ENCODE measurements at places on chromosomes 2 and 18.
A peak's percentile ranks its signal among the peaks of the same experiment; 100 is the strongest.

- DNase-seq = peak; percentile 13
These were observed 30.6 kb downstream of the SOWAHC start for GRCh38 chr2:109644571-109645275.

GRCh38 chr2:46490521-46491141 lies 11.3 kb downstream of the TMEM247 start:
- DNase-seq = no peak

GRCh38 chr2:218859556-218859987 lies at the start of gene WNT6:
TSS of gene WNT6 (plus strand) at chr2:218859805. CDS start at chr2:218860038, 233 bp downstream.
- no peak for DNase-seq

- no peak for DNase-seq
These were observed 512.5 kb downstream of the RNF144A start for GRCh38 chr2:7429733-7430132.

GRCh38 chr18:24543795-24544498 lies 83.5 kb downstream of the HRH4 start:
- peak; percentile 30 for DNase-seq

DNA sequence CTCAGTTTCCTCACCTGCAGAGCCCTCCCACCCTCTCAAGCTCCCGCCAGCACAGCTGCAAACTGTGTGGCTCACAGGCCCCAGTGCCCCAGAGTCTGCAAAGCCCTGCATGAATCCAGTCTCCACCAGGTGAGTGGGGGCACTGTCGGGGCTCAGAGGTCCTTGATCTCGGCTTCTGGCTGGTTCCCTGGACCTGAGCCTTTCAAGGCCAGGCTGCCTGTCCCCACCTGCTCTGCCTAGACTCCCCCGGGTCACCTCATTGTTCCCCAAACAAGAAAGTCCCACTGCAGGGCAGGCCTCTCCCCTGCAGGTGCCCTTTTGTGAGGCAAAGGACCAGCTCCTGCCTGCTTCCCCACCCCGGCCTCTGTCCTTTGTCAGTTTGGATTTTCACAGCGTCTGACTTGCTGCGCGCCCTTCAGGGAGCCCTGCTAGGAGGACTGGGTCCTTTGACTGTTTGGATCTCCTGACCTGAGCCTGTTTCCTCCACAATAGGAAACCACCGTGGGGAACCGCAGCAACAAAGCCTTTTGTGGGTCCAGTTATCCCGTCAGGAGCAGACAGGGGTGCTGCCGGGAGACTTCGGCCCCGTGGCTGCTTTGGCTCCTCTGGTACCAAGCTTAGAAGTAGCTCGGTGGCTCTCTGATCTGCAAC lies 200.5 kb upstream of the HDAC4 start:
- no peak for DNase-seq

DNA sequence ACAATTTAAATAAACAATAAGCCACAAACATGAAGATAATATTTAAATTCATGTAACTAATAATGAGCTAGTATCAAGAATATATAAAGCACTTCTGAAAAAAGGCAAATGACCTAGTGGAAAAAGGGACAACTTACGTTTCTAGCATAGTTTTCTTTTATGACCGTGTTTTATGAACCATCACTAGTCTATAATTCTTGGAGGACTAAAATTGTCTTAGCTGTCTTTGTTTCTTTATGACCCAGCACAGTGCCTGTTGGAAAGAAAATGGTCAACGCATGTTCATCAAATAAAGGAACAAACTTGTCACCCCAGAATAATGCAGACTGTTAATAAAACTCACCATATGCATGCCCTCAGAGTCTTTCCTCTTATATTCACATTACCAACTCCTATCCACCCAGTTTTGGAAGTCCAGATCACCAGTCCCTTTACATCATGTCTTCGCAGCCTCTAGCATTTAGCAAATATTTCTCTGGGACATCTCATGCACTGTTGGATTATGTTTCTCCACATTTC lies 57.4 kb upstream of the GRB14 start:
- DNase-seq = no peak

GRCh38 chr2:95025406-95026319 lies at the start of gene MAL:
TSS of gene MAL (plus strand) at chr2:95025708. CDS start at chr2:95025793, 85 bp downstream.
- DNase-seq = no peak

GRCh38 chr2:63840785-63841253 lies 877 bp upstream of the UGP2 start:
- DNase-seq = peak; percentile 99

- DNase-seq = no peak
These were observed 60.1 kb downstream of the ATP8B1 start for GRCh38 chr18:57743008-57743407.

DNA sequence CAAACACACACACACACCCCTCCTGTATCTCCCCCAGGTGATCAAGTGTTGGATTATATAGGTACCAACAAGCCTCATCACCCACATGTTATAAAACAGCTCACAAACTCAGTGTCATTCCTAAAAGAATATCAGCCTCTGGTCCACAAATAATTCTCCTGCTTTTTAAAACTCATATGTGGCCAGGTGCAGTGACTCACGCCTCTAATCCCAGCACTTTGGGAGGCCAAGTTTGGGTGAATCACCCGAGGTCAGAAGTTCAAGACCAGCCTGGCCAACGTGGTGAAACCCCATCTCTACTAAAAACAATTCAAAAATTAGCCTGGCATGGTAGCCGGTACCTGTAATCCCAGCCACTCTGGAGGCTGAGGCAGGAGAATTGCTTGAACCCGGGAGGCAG lies 87.8 kb downstream of the LRATD1 start:
- DNase-seq = no peak

DNA sequence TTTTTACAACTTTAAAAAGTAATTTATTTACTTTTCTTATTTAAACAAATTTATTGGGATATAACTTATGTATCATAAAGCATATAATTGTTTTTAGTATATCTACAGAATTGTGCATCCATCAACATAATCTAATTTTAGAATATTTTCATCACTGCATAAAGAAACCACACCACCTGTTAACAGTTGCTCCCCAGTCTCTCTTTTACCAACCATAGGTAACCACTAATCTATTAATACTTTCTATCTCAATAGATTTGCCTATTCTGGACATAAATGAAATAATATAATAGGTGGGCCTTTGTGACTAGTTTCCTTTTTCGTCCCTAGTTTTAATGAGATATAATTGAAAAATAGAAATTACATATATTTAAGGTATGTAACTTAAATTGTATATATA lies 90.6 kb downstream of the ADAM23 start:
- DNase-seq = no peak

- no peak for DNase-seq
These were observed 22.6 kb downstream of the ZNF236 start for GRCh38 chr18:76844742-76845477.

GRCh38 chr18:42980426-42980825 lies 135.1 kb downstream of the RIT2 start:
- DNase-seq = no peak

GRCh38 chr2:157055660-157056199 lies 201.8 kb upstream of the GALNT5 start:
- DNase-seq = peak; percentile 28

GRCh38 chr2:66665124-66665984 lies 230.4 kb downstream of the MEIS1 start:
- DNase-seq = no peak

GRCh38 chr18:30925795-30926194 lies 116.7 kb downstream of the DSC3 start:
- DNase-seq = no peak

GRCh38 chr2:27980242-27980641 lies 89.7 kb downstream of the BABAM2 start:
- DNase-seq = no peak

GRCh38 chr2:106537047-106537446 lies 49.9 kb downstream of the CD8B2 start:
- no peak for DNase-seq

GRCh38 chr2:201785135-201785534 lies 4.4 kb upstream of the ALS2 start:
- no peak for DNase-seq

DNA sequence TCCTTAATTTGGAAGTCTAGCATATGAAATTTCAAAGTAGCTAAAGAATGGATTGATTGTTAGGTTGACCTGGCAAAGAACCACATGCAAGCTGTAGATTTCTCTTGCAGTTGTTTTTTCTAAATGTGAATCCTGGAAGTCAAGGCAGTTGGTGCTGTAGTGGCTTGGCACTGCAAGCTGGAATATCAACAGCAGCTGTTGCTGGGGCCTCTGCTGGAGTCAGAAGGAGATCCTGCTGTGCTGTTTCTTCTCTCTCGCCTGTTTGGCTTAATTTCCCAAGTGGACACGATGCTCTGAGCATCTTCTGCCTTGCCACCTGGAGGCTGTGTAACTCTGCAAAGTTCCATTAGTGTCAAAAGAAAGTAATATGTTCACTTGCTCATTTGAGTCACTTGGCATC lies 12.6 kb downstream of the PIK3C3 start:
- DNase-seq = no peak

DNA sequence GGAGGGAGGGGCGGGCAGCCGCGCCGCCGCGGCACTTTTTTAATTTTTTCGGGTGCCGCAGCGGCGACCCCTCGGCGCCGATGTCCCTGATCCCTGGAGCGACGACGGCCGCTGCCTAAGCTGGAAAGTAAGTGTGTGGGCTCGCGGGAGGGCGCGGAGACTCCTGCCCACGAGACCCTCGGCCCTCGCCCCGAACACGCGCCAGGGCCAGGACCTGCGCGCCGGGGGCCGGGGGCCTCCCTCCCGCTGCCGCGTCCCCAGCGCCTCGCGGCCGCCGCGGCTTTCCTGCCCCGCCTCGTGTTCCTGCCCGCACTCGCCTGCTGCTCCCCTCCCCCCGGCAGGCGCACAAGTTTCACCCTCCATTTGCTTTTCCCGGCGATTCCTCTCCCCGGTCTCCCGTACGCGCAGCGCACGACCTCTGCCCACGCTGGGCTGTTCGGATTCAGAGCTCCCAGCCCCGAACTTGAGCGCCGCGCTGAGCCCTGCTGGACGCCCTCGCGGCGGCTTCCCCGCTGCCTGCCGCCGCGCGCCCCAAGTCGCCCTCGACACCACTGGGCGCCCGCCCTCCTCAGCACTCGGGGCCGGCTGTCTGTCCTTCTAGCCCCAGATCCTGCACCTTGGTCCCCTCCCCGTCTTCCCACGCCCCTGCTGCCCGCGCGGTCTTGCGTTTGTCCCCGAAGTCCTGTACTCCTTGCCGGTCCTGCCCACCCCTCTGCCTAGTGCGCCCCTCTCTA lies 507 bp downstream of the PKP4 start:
- DNase-seq = peak; percentile 54

- no peak for DNase-seq
These were observed 40.3 kb downstream of the FHOD3 start for GRCh38 chr18:36337679-36338402.

GRCh38 chr2:101500180-101500579 lies 25.3 kb upstream of the RFX8 start:
- no peak for DNase-seq
